Hepatocyte (in vitro differentiated cells): ENCODE measurements at places on chromosomes 11 and 22. TPM values are rescaled to one million over a fixed set of nuclear protein-coding genes. Genes with fewer than 3 reads are reported as not detected.

DNA sequence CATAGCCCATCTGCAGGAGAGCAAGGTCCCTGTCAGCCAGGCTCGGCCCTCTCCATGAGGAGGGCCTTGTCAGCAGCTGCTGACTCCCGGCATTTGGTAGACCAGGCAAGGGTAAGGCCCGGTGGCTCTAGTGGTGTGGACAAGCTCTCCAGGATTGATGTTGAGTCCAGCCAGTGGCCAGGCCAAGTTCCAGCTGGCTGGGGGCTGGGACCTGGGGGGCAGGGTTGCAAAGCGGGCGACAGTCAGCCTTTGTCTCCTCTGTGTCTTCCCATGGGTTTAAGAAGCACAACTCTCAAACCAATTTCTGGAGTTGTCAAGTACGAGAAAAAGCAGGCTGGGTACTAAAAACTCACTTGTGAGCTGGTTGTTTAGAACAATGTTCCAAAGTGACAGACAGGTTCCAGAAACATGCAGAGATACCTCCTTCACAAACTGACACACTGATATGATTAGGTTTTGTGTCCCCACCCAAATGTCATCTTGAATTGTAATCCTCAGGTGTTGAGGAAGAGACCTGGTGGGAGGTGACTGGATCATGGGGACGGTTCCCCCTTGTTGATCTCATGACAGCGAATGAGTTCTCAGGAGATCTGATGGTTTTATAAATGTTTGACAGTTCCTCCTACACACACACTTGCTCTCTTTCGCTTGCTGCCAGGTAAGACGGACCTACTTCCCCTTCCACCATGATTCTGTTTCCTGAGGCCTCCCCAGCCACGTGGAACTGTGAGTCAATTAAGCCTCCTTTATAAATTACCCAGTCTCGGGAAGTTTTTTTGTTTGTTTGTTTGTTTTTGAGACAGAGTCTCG lies 52.3 kb upstream of the SERPIND1 start:
- H3K27ac ChIP-seq, result no peak overlapping the region
- H3K27me3 ChIP-seq, result no peaks in the 10 kb centered on the region
- DNase-seq, result no peak
- no peak overlapping the region for H3K4me3 ChIP-seq

- H3K36me3 ChIP-seq, result no peaks in the 10 kb centered on the region
- no peak overlapping the region for H3K4me3 ChIP-seq
- H3K27ac ChIP-seq, result no peak overlapping the region
- H3K27me3 ChIP-seq, result no peaks in the 10 kb centered on the region
Measured at GRCh38 chr11:1206391-1207271, 16.2 kb upstream of the MUC5B start.

DNA sequence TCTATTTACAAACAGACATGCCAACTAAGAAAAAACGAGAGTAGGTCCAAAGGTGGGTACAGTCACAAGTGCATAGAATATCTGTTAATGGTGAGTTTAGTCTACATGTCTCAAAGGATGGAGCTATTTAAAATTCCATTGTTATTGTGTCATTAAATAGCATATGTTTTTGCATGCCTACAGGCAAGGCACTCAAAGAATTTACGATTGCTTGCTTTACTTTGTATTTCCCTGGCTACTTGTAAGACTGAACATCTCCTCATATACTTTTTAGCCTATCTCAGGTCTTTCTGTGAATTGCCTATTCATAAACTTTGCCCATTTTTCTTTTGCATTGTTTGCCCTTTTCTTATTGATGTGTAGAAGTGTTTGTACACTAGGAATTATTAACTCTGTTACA lies 39.7 kb downstream of the DEUP1 start:
- H3K4me3 ChIP-seq, result no peak overlapping the region
- no peak overlapping the region for H3K27ac ChIP-seq
- no peak for DNase-seq
- H3K36me3 ChIP-seq, result no peaks in the 10 kb centered on the region
- no peaks in the 10 kb centered on the region for H3K27me3 ChIP-seq
- H3K4me1 ChIP-seq, result no peaks in the 10 kb centered on the region

TNNT3 gene
- 19.2 and 20.6 TPM in 2 replicates for total RNA-seq

SCUBE2 gene
- 8.6 and 14.2 TPM in 2 replicates for total RNA-seq

HDAC10 gene
- 21.5 and 23.8 TPM in 2 replicates for total RNA-seq

HTR3A gene
- total RNA-seq, result not detected in 2 replicates

DERL3 gene
- 1.6 and 1.8 TPM in 2 replicates for total RNA-seq
